ENCODE measurements at places on chromosomes 11 and 22.

- DNase-seq, result no peak
Measured at GRCh38 chr11:69039501-69039900, 9.2 kb upstream of the TPCN2 start.

GRCh38 chr11:94862926-94863880 is 95.0 kb downstream of the AMOTL1 start:
- no peak for DNase-seq

- DNase-seq, result no peak
Measured at GRCh38 chr11:60844045-60844869, 2.3 kb downstream of the CCDC86 start.

DNA sequence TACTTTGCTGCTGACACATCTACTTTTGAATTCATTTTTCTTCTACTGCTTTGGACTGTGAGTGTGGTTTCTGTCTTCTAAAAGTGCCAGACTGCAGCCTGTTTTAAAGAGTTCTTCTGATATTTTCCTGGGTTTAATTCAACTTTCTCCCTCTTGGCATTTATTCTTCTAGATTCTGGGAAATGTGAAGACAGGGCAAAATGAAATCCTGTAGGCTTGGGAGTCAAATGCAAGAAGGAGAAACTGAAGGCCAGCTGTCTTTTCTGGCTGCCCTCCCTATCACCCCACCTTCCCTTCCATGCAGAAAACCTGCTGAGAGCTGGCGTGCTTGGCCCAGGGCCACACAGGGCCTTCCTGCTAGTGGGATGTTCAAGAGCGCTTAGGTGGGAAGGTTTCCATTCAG is 7.6 kb downstream of the ZNF70 start:
- DNase-seq, result no peak

- DNase-seq, result no peak
Measured at GRCh38 chr11:88683024-88683423, 345.5 kb upstream of the CTSC start.

GRCh38 chr22:37045958-37046357 is 5.6 kb upstream of the KCTD17 start:
- DNase-seq, result no peak

DNA sequence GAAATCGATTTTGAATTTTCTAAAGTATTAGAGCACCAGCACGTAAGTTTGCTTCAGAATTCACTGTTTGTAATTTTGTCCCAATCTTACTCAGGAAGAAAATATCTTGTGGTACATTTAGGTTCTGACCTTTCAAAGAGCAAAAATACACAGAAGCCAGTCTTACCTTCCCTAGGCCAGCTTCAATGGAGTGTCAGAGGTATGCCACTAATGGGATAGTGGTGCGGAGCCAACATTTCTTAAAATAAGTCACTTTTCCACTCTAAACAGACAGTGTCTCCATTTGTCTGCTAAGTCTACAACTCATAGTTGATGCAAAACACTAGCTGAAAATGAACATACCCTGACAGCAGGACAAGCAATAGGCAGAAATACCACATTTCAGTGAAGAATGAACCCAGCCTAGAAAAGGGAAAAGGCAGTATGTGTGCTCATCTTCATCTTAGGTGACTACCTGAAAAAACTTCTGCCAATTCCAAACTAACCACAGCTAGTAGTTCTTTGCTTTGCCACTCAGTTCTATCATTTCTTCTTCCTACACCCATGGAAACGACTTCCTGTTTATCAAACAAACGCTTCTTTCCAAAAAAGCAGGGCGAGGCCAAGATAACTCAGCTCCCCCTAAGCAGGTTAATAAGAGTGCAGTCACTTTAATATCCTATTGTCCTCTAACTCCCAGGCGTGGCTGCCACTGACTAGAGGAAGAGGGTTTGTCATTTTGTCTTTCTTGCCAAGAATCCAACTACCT is 94.0 kb upstream of the APOA1 start:
- peak; percentile 92 for DNase-seq

GRCh38 chr22:39809772-39810557 is 83.6 kb downstream of the ENTHD1 start:
- no peak for DNase-seq

DNA sequence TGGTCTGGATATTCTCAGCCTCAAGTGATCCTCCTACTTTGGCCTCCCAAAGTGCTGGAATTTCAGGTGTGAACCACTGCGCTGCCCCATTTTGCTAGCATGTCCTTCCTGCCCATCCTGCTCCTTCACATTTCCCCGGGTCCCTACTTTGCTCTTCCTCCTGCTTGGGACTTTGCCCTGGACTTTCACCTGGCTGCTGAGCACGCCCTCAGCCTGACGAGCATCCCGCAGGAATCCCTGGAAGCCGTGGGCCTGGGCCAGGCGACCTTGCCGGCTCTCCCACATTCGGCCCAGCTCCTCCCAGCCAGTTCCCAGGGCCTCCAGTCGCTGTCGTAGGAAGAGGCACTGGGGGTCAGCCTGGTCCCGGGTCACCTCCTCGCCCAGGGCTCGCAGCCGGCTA is 22.6 kb upstream of the RBM4B start:
- no peak for DNase-seq

GRCh38 chr22:48321986-48322545 is 1505.6 kb downstream of the BRD1 start:
- no peak for DNase-seq

GRCh38 chr11:9438611-9439010 is 22.2 kb upstream of the ZNF143 start:
- no peak for DNase-seq

- no peak for DNase-seq
Measured at GRCh38 chr11:114202011-114202609, 94.1 kb upstream of the NNMT start.

DNA sequence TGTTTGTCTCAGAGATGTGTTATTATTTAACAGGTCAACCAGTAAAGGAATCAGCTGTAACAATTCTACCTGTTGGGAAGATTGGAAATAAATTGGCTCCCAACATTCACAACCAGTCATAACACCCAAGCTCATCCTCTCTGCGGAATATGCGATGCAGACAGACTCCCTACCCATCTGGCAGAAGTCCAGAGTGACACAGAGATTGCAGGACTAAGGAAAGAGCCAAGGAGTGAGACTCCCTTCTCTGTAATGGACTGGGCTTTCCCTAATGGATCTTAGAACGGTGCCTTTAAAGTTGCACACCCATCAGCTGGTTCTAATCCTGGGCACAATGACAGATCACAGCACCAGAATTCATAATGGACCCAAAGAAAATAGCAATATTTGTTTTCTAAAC is 27.8 kb upstream of the UBASH3B start:
- no peak for DNase-seq

- DNase-seq, result no peak
Measured at GRCh38 chr22:42279425-42280020, 9.1 kb upstream of the TCF20 start.

- DNase-seq, result no peak
Measured at GRCh38 chr11:76850815-76851214, 9.9 kb upstream of the ACER3 start.

DNA sequence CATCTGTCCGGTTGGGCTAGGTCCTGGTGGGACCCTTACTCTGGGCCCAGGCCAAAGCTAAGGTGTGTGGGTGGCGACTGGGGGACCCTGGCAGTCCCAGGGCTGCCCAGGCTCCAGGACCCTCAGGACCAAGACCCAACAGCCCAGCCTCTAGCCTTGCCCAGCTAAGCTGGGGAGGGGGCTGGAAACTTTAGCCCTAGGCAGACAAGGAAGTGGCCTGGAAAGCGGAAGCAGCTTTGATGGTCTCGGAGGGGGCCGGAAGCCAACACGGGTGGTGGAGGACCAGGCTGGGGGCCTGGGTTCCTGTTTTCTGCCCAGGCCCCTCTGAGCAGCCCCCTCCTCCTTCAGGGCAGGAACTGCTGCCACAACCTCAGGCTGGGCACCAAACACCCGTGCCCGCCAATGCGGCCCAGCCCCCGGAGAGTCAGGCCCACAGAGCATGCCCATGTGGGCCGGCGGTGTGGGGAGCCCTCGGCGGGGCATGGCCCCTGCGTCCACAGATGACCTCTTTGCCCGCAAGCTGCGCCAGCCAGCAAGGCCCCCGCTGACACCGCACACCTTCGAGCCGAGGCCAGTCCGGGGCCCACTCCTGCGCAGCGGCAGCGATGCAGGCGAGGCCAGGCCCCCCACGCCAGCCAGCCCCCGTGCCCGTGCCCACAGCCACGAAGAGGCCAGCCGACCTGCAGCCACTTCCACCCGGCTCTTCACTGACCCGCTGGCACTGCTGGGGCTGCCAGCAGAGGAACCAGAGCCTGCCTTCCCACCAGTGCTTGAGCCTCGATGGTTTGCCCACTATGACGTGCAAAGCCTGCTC is 2.8 kb downstream of the SIPA1 start:
- DNase-seq, result no peak

DNA sequence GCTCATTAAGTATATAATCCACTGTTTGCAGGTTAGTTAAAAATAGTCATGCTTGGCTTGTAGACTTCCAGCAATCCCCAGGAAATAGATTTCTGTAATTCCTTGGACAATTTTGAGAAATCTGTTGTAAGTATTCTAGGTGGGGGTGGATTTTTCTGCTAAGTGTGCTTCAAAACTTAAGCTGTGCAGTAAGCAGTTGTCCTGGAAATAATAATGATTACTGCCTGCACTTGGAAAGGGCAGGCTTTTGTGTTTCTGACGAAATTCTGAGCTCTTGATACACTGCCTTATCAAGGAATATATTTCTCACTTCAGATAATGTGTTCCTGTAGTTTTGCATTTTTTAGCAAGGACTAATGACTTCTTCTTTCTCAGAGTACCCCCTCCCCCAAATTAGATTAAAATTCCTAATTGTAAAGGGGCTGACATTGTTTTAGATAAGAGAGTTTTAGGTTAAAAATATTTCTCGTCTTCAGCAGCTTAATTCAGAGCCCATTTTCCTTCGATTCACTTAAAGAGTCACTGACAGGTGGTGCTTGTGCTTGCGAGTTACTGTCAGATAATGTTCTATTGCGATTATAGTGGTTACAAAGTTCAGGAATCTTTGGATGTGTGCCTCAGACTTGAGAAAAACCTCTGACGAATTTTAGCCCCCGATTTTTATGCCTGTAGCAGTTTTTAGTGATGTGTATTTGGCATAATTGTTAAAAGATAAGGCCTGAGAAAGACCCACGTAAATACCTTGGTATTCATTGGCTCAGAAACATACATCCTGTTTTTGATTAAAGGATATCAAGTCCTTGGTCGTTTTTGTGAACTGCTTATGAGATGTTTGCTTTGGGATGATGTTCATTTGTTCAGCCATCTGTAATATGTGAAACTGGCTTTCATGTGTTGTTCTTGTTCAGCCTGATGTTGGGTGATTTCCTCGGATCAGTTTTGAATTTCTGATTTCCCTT is 120.5 kb downstream of the HIPK3 start:
- no peak for DNase-seq

- peak; percentile 28 for DNase-seq
Measured at GRCh38 chr11:86218125-86219084, 26.1 kb upstream of the EED start.

DNA sequence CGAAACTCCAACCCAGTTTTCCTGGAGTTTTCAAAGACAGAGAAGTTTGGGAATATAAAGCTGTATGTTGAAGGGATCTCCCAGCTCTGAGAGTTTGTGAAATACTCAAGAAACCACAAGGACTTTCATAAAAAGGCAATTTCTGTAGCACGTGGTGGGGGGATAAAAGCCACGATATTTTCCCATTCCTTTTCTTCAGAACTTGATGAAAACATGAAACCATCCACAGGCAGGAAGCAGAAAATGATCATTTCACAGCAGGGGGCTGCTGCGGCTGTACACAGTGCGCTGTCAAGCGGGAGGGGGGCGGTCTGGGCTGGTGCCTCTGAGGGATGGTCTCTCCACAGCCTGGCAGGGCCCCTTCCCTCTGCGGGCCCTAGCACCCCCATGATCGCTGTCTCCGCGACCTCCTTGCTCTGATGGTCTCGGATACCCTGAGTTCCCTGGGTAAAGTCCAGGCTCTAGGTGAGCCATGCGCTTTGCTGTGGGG is 423.2 kb downstream of the MN1 start:
- DNase-seq, result no peak

DNA sequence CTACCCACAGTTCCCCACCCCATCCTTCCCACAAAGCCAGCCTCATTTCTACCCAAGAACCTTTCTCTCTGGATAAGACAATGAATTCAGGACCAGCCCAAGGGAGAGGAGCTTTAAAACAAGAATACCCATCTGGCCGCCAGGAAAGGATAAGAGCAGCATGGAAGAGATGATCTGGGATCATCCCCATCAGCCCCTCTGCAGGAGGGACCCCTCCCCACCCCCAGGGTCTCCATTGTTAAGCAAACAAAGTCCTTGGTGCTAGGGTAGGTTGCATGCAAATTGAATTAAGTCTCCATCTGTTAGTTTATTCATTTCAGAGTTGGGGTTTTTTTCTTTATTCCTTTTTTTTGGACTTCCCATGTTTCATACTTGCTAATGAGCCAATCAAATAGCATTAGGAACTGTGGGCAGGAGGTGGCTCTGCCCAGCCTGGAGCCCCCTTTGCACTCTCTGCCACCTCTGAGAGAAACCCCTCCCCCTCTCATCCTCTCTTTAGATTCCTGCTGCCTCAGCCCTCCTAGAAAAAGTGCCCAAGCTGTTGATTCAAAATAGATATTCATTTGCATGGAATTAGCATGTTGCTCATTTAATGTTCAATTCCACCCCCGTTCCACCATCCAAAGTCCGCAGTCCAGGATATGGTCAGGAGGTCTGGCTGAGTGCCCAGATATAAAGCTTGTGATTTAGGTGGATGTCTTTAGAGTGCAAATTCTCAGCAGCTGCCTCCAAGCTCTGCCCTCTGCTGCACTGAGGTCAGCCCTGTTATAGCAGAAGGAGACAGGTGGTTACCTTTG is 138.5 kb upstream of the NCAM1 start:
- no peak for DNase-seq

DNA sequence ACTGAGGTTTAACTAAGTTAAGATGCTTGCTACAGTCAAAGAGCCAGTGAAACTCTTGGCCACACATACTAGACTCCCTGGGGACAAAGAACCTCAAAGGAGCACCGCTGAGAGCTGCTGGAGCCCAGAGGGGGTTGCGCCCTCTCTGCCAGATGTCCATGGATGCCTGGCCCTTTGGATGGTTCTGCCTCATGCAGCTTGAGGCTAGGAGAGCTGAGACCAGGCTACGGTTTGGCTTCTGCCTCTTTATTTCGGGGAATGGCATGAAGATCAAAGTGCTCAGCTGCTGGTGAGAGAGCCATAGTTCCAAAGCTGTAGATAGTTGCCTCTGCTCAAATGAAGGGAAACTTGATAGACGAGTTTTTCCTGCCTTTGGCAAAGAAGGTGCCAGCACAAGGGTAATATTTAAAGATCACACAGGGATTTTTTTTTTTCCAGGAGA is 43.0 kb downstream of the RASSF10 start:
- no peak for DNase-seq

GRCh38 chr22:19779011-19779421 is 18.4 kb downstream of the TBX1 start:
- no peak for DNase-seq
